ENCODE measurements at places on chromosomes 12 and 14.
A peak's percentile ranks its signal among the peaks of the same experiment; 100 is the strongest.

DNA sequence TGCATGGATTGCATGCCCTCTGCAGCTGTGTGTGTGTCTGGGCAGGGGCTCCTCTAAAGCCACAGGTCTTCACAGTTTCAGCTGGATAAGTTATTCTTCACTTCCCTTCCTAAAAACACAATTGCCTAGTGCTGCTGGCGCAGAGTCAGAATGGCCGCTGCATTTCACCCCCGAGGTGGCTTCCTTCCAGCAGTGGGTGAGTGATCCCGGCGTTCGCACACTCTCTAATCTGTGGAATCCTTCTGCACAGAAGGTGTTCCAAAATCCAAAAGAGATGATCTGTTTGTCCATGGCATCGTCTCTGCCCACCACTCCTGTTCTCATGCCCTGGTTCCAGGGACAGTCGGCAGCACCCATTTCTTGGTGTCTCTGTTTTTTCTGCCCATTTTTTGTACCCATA lies 340.7 kb downstream of the DPF3 start:
- DNase-seq, result no peak

GRCh38 chr14:61438860-61439765 lies 117.7 kb downstream of the PRKCH start:
- DNase-seq, result no peak

DNA sequence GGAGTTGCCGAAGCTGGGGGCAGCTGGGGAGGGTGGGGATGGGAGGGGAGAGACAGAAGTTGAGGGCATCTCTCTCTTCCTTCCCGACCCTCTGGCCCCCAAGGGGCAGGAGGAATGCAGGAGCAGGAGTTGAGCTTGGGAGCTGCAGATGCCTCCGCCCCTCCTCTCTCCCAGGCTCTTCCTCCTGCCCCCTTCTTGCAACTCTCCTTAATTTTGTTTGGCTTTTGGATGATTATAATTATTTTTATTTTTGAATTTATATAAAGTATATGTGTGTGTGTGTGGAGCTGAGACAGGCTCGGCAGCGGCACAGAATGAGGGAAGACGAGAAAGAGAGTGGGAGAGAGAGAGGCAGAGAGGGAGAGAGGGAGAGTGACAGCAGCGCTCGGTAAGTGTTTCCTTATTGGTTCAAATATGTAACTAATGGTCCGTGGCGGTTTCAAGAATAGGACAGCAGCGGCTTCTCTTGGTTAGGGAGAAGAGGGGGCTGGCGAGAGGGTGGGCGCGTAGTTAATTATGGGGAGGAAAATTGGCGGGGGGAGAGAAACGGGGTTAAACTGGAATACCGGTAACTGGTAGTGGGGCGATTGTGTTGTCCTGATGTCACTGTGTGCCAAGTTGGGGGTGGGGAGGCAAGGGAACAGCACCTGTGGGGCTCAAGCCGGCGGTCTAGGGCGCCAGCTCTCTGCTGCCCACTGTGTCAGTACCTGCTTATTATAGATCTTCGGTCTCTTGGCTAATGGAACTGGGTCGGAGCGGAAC lies 8.4 kb downstream of the HOXC8 start:
- DNase-seq, result no peak

GRCh38 chr12:127145929-127146789 lies 1120.8 kb upstream of the TMEM132C start:
- peak; percentile 62 for DNase-seq

GRCh38 chr14:54489318-54489683 lies 521 bp upstream of the GMFB start:
- DNase-seq, result no peak

DNA sequence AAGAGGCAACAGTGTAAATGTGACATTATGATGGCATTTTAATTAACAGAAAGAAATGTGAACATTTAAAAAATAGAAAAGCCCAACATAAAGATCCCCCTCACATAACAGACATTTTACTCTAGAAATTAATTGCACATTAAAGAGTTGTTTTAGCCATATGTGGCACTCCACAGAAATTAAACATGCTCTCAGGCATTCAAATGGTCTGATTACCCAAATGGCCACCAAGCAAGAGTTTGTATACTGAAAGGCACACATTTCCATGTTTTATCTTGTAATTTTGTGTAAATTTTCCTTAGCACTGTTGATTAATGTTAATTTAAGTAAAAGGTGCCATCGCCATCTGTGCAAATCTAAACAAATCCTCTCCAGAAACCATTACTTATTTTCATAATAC lies 43.5 kb downstream of the GTF2A1 start:
- DNase-seq, result no peak

DNA sequence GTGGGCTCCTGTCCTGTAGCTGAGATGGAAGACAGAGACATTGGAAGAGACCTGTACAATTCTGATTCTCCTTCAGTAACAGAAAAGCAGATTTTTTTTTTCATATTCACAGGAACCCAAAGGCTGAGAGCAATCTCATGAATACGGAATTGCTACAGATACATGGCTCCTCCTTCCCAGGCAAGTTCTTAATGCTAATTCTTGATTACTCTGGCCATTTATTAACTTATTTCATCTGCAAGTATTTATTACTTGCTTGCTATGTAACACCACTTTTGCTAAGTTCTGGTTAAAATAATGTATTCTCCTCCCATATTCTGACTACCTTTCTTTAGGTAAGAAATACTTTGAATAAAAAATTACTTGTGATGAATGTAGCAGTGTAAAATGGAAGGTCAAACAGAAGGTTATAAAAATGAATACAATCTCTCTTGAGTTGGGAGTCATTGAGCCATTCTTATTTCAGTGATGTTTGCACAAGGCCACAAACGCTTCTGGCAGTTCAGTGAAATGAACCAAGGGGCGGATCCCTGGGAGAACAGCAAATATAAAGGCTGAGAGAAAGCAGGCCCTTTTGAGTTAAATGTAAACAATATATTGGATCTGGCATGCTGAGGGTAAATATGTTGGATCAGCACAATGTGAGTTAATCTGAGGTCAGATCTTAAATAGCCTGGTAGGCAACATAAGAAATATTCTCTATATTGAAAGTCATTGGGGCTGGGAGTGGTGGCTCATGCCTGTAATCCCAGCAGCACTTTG lies 37.6 kb downstream of the MUCL1 start:
- no peak for DNase-seq

GRCh38 chr12:26188127-26188526 lies 7.2 kb upstream of the SSPN start:
- DNase-seq, result no peak

All from stimulated activated CD8-positive, alpha-beta memory T cell treated with anti-CD3 and anti-CD28 coated beads, Interleukin-7, amount 100 ng/mL, for 48 hours (primary cell).